ENCODE measurements at places on chromosomes 3 and 15.

DNA sequence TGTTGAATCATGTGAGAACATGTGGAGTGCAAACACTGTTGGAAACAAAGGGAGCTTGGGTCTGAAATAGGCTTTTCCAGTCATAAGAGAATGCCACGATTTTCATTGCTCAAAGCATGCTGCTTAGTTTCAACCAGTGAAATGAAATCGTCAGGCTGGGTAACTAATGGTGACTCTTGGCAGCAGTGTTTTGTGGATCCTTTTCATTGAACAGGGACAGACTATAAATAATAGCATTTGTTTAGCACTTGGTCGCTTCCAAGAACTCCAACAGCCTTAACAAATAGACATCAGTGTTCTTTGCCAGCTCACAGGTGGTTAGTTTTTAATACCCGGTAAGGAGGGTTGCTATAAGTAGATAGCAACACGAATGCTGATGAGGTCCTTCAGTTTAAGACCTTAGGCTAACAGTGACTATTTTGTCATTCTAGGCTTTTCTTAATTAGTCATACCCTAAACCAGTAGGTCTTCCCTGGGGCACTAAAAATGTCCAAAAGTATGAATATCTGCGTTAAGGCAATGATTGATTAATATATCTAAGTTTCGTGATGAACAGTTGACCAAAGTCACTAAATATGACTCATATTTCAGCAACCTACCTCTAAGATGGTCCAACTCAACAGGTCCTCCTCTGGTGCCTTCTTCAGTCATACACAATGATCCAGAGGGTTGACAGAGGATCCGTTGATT, 15.8 kb downstream of the TP63 start:
- DNase-seq, result no peak

DNA sequence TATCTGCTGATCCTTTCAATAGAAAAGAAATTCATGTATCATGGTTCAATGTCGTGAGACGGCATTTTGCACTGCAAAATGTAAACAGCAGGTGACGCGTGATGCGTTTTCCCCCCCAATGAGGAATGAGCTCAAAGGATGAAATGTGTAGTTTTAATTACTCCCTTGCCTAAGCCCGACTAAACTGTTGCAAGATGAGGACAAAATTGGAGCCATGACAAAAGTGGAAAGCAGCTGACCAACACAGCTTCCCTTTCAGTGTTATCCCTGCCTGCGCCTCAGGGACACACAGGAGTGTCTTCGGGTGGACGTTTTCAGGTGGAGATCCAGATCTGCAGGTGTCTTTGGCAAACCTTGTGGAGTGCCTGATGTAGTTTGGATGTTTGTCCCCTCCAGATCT, 92.0 kb downstream of the GABRG3 start:
- no peak for DNase-seq

GRCh38 chr3:69921651-69922050, 77.9 kb upstream of the SAMMSON start:
- no peak for DNase-seq

DNA sequence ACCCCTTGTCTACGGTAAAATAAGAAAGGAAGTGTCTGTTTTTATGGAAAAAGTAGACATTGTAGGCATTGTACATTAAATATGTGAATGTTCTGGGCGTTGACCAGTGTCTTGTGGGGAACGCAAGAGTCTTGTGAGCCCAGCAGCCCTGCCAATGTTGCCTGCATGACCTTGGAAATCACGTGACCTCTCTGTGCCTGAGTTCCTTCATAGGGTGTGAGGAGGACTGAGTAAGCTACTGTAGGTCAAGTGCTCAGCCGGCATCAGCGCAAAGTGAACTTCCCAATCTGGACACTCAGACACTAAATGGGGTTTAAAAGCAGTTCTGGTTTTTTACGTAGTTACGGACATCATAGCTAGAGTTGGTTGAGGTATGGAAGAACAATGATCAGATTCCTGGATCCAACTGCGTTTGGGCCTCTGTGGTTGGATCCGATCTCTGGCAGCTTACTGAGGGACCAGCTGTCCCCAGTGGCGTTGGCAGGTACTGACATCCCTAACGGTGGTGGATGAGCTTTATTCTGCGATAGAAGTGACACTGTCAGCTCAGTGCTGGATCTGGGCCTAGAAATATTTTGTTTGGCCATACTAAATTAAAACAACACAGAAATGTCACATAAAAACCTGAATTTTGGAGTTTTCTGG, 63.8 kb downstream of the SPSB4 start:
- DNase-seq, result no peak

GRCh38 chr15:48592933-48593332, 52.6 kb downstream of the FBN1 start:
- DNase-seq, result no peak

DNA sequence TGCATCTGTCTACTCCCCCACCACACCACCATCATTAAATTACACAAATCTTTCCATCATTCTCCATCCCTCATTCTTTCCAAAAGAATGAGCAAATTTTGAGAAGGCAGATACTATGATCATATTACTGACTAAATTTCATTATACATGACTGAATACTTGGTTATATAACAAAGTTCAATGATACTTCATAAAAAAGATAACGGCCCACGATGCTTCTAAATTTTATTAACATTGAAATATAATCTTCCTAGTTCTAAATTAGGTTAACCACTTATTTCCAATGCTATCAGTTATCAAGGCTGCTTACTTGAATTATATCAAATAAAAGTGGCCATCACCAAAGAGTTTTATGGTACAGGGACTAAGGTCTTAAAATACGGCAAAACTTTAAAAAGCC, 13.5 kb downstream of the HERC1 start:
- no peak for DNase-seq

DNA sequence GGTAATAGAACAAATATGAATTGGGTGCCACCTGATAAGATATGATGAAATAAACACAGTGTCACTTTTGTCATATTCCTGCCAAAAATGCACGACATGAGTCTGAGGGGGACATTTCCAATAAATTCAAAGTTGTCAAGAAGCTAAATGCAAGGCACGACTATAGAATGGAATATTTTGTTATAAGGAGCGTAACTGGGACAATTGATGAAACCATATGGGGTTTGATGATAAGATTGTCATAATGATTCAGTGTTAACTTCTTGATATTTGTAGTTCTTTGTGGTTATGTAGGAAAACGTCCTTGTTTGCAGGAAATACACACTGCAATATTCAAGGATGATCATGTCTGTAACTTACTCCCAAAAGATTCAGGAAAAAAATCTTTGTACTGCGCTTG, 163.3 kb downstream of the MEX3B start:
- no peak for DNase-seq

GRCh38 chr3:171442184-171442583, 18.0 kb downstream of the TNIK start:
- no peak for DNase-seq

DNA sequence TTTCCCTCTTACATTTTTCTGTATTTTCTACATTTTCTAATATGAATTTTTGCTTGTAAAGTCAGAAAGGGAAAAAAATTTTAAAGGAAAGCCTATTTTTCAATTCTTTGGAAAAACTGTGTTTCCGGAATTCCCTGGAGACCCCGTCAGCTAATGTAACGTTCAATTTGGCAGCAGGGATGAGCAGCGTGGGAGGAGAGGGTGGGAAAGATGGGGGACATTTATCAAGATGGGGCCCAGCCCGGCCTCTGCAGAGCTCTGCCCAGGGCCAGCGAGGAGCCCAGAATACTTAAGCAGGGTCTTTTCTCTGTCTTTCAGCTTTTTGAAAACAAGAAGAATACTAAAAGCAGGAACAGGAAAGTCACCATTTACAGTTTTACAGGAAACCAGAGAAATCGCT, 129.0 kb downstream of the LRRK1 start:
- DNase-seq, result no peak

DNA sequence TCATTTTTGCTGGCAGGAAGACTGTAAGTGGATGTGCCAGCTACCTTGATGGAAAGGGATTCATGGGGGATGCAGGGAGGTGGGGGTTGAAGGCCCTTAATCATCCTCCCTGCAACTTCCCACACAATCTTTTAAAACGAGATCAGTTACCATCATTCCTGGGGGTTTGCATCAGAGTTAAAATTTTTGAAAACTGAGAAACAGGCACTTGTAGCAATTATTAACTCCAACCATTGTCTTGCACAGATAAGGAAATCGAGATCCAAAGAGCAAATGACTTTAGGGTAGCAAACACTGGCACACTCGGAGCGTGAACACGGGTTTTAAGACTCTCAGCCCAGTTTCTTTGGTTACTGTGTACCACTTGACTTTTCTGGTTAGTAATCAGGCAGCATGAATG, 41.9 kb downstream of the GPD1L start:
- no peak for DNase-seq

GRCh38 chr3:4845882-4846281, 133.4 kb upstream of the BHLHE40 start:
- DNase-seq, result no peak

- DNase-seq, result no peak
Observed at GRCh38 chr15:52010633-52011595, 8.1 kb upstream of the MAPK6 start.

GRCh38 chr3:113741620-113742019, 4.4 kb downstream of the NAA50 start:
- no peak for DNase-seq

DNA sequence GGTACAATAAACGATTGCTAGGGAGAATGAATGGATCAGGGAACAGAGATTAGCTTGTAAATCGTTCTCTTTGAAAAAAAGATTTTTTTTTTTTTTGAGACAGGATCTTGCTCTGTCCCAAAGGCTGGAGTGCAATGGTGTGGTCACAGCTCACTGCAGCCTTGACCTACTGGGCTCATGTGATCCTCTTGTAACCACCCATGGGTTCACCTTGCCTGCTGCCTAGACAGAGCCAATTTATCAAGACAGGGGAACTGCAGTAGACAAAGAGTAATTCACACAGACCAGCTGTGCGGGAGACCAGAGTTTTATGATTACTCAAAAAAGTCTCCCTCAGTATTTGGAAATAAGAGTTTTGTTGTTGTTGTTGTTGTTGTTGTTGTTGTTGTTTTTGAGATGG, 39.6 kb downstream of the METTL6 start:
- DNase-seq, result no peak

GRCh38 chr3:47847260-47847659, 44.3 kb downstream of the DHX30 start:
- DNase-seq, result no peak

GRCh38 chr3:115788921-115789470, 165.7 kb downstream of the GAP43 start:
- DNase-seq, result no peak

DNA sequence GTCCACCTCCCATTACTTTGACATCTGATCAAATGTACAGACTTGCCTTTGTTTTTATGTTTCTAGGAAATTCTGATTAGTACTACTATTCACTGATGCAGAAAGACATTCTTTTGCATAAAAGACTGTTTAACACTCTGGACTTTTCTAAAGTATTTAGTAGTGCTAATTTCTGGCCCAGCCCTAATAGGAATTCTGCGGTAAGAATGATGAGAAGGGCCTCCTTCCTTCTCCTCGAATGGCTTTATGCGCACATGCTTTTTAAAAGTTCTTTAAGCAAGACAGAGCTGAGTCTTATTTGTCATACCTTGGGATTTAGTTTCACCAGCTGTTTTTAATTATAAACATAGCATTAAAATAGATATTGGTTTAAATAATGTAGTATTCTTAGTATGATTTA, 192.3 kb upstream of the RBMS3 start:
- DNase-seq, result no peak

- DNase-seq, result no peak
Observed at GRCh38 chr15:90924375-90924774, 8.0 kb downstream of the HDDC3 start.

GRCh38 chr3:25662736-25663320, 1.9 kb downstream of the TOP2B start:
- DNase-seq, result no peak

- no peak for DNase-seq
Observed at GRCh38 chr3:11558411-11558903, 85.3 kb downstream of the VGLL4 start.

- DNase-seq, result no peak
Observed at GRCh38 chr3:46098319-46098761, 71.1 kb upstream of the XCR1 start.

GRCh38 chr15:45307230-45307924, 55.3 kb downstream of the SLC28A2 start:
- no peak for DNase-seq

DNA sequence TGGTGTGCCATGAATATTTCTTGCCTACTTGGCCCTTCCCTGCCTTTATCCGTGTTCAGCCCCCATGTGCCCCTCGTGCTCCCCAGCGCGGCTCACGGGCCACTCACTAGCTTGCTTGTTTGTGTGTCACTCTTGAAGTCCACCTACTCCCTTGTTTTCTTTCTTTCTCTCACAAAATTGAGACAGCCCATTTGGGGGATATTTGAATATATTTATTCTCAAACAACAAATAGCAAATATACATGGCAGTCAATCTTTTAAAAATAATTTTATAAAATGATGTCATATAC, 82.2 kb downstream of the PLXNA1 start:
- DNase-seq, result no peak

DNA sequence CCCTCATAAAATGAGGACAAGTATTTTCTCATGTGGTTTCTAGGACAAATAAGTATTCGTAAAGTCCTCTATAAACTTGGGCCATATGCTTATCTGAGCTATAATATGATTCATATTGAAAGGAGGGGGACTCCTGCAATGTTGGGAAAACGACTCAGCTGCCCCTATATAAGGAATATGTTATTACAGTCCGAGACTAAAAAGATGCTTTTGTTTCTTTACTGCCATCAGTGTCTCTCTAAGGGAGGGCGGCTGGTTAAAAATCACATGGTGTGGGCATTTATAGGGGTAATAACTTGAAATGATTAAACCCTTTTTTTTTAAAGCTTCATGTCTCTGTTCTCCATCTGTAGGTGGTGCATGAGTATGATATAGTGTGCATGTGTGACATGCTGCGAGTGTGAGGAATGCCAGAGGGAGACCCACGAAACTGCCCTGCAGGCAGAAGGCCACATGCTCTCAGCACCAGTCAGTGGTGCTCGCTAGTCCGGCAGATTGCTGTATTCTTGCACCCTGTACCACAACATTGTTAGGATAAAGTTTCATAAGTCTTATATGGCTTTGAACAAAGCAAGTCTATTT, 256.0 kb upstream of the CTDSPL start:
- DNase-seq, result no peak

DNA sequence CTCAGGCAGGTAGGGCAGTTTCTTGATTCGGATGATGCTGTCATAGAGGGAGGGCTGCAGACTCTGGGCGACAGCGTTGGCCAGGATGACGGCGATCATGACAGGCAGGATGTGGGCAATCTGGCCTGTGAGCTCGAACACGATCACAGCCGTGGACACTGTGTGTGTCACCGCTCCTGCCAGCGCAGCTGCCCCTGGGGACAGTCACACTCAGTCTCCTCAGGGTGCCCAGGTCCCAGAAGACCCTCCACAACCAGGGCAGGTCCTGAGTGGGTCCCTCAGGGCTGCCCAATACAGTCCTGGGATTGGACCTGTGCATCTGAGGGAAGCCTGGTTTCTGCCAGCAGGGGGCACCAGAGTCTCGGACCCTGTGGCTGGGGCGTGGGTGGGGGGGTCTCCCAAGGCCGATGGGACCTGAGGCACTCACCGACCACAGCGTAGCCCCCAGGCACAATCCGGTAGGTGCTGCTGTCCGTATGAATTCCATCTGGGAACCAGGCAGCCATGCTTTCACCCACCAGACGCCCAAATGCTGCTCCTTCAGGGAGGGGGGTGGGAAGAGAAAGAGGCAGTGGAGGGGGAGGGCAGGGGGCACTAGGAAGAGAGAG, 7.2 kb downstream of the CLCN2 start:
- DNase-seq, result no peak

- no peak for DNase-seq
Observed at GRCh38 chr3:42503957-42504333, 1.5 kb downstream of the VIPR1 start.
